Testis (tissue), 5 donors: ENCODE measurements at places on chromosomes 16 and 17. TPM values are rescaled to one million over a fixed set of nuclear protein-coding genes. Genes with fewer than 3 reads are reported as not detected.

DNA sequence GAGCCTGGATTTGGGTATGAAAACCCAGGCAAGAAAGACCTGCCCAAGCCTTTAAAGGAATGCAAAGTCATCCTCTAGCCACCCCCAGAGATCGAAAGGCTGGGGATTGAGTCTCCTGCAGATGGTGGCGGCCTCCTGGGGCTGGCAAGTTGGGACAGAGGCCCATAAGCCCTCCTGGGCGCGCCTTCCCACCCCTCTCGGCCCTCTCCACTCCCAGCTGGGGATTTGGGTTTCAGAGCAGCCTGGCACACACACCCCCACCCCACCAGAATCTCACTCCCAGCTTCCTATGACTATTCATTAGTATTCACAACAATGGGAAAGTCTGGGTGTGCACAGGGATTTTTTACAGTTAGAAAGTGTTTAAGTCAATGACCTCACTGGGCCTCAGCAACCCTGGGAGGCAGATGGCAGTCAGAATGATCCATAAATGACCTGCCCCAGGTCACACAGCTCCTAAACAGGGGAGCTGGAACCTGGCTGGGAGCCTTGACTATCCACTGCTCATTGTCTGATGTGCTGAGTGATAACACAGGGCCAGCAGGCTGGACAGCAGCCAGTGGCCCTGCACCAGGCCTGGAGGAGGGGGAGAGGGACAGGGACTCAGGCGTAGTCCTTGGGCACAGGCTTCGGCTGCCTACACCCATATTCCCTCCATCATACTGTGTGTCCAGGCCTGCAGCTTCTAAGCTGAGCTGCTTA is 12.1 kb downstream of the NHERF1 start:
- DNase-seq = no peak

SPATA32 gene
- 72.0 TPM for polyA plus RNA-seq

SLC16A6 gene
- polyA plus RNA-seq = 2.2 TPM

- DNase-seq = no peak
Observed at GRCh38 chr16:3046641-3047386, 453 bp downstream of the MMP25 start.

VMO1 gene
- polyA plus RNA-seq = 0.98 TPM

DNA sequence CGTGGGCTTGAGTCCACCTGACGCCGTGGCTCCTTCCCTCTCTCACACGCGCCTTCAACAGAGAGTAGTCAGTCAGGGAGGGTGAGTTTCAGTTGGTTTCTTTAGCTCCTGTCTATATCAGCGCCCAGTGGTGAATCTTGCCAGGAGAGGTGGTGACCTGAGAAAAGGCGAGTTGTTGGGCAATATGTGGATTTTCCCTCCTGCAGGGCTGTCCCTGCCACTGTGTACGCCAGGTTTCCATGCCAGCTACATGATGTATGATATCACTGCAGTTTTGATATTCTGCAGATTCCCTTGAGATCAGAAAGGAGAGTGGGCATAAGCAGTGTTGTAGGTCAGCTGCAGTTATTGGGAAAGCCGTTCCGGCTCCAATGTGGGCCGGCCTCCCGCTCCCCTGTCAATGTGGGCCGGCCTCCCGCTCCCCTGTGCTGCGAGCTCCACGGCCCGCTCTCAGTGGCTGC is 31.4 kb downstream of the BANP start:
- DNase-seq = no peak

- no peak for DNase-seq
Observed at GRCh38 chr17:71553381-71553780, 567.4 kb upstream of the SOX9 start.

DNA sequence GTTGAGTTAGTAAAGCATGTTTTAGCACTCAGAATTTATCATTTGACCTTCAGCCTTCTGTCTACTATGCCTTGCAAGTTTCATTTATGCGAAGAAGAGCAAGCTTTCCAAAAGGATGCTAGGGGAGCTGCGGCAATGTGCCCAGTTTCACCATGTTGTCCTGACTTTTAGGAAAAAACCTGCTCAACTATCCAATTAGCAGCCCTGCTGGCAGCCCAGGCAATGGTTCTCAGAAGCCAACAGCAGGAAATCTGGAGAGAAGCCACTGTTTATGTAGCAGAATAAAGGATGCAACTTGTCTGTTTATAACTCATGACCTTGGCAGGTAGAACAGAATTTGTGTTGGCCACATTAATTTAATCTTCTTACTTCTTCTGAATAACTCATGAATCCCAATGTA is 230.8 kb downstream of the ABCC12 start:
- no peak for DNase-seq

- DNase-seq = no peak
Observed at GRCh38 chr17:54907376-54907775, 6.7 kb downstream of the TOM1L1 start.

DNA sequence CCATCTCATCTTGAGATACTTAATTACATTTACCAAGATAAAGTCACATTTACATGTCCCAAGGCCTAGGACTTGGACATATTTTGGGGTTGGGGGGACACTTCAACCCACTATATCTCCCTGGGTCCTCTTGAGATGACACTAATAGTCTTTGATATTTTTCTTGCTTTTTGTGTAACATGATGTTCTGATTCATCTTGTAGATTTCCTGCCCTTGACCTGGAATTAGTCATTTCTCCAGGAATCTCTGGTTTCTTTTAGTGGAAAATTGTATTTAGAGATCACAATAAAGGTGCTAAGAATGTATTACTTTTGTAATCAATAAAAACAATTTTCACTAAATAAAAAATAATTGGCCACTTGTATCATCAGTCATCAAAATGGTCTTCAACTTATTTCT is 157.3 kb downstream of the VPS53 start:
- DNase-seq = no peak

DNA sequence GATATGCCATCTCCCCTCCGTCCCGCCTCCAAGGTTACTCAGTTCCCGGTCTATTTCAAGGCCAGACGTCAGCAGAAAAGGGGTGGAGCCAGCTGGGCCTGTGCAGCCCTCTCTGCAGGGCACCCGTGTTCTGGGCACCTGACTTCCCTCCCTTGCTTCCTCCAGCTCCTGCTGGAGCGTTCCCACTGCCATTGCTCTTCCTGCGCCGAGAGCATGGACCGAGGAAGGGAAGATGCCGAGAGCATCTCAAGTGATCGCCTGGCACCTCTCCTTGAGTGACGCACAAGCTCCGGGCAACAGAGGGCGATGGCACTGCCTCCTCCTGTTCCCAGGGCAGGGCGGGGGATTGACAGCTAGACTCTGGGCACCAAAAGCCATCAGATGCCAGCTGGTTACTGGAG is 29.4 kb upstream of the NAT9 start:
- peak; percentile 20 for DNase-seq

DNA sequence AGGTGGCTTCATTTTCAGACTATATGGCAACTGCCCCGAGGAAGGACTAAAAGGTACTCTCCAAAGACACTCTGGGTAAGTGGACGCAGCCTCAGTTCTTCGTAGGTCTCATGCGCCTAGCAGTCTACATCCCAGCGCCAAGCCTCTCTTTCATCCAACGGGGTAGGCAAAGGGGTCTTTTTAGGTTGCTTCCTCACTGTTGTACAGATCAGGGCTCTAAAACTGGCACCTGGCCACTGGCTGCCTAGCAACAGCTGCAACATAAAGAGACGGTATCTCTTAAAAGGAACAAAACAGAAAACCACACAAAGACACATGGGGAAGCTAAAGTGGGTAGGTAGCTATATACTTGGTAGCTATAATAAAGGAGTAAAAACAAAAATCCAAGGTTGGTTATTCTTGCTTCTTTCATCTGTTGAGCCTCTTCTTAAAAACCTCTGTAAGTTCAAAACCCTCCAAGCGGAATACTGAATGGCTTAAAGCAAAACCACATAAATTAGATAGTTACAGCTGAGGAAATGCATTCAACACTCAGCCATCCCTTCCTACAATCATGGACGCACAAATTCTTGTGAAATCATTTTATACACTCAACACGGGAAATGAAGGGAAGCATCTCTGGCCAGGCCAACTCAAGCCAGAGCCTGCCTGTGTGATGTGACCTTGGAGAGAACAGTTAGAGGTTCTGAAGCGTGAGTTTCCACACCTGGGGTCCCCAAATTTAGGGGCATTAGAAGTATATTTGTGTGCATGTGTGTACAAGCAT is 22.7 kb downstream of the CYTH1 start:
- DNase-seq = peak; percentile 53

PRAC1 gene
- polyA plus RNA-seq = not detected

GRCh38 chr17:7656958-7657609 is 6.4 kb downstream of the ATP1B2 start:
- DNase-seq = peak; percentile 58

- no peak for DNase-seq
Observed at GRCh38 chr17:41642252-41643156, 18.1 kb upstream of the KRT17 start.

DNA sequence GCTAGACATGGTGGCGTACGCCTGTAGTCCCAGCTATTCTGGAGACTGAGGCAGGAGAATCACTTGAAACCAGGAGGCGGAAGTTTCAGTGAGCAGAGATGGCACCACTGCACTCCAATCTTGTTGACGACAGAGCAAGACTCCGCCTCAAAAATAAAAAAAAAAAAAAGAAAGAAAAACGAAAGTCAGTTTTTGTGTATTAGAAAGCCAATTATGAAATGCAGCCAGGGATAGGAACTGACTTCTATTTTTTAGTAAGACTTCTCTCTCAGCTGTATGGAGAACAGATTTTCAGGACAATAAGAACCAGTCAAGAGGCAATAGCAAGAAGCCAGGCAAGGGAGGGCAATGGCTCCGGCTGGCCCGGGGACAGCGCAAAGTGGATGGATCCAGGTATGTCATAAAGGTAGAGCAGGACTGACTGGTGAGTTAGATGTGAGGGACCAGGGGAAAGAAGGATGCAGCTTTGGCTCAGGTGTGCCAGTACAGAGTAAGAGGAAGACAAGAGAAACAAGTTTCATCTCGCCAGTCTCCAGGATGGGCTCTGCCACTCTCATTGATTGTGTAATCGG is 12.5 kb upstream of the CCL1 start:
- no peak for DNase-seq

GRCh38 chr16:81860287-81861266 is 81.5 kb downstream of the PLCG2 start:
- DNase-seq = no peak

DNA sequence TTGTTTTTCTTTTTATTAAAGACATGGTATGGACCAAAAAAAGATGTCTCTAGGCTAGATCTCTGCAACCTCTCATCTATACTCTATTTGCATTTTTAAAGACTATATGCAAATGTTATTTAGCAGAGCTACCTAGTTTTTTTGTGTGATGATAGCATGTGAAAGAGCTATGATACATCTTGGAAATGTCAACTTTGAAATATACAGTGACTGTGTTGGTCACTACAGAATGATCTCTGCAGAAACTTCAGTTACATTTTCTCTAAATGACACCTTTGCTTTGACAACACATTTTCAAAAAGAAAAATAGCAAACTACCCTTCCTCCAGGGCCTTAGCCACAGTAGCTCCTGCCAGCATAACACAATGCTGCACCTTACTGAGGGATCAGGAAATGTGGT is 86.6 kb downstream of the PRKCB start:
- no peak for DNase-seq

GRCh38 chr17:42038221-42038973 is 12.0 kb downstream of the C17orf113 start:
- DNase-seq = no peak

DNA sequence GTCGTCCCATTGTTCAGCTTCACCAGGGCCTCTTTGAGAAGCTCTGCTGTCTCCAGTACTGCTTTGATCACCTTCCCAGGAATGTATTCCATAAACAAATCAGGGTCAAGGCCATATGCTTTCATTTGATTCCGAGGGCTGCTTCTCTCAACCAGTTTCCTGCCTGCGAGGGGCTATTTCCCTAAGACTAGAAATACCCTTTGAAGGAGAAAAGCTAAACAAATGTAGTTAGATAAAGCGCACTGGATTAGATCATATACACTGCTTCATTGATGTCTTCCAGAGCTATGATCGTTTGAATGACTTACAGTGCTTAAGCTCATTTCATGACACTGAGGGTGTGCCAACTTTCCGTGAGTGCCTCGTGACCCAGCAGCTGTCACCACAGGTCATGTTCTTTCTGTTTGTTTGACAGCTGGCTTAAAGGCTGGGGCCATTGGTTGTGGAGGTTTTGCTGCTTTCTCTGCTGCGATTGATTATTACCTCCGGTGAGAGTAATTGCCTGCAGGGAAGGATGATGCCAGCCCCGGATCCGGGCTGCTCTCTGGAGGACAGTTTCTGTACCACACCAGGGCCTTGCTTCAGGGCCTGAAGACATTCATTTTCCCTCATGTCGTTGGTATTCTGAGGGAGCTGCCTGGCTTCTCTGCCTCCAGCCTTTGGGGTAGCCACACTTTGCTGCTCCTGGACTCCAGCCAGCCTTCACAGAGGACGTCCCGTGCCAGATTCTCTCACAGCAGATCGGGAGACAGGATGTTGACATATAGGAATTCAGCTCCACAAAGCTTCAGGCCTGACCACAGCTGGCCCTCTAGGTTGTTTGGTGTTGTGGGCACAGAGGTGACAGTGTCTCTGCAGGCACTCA is 3.9 kb downstream of the TIMM22 start:
- no peak for DNase-seq

DNA sequence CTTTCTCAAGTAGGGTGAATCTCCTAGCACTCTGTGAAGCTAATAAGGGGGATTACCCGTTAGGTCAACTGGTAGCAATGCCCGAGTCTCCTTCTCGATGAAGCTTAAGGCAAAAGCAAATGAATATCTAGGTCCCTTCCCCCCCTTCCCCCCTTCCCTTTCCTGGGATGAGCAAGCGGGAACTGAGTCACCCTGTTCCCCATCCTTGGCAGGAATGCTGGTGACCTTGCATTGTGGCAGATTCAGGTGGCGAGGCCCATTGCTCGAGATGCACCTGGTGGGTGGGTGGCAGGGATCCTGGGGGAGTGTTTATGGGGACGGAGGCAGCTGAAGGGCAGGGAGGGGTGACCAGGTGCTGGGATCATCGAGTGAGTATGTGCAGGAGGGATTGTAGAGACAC is 7.1 kb downstream of the NXPH3 start:
- no peak for DNase-seq

DNA sequence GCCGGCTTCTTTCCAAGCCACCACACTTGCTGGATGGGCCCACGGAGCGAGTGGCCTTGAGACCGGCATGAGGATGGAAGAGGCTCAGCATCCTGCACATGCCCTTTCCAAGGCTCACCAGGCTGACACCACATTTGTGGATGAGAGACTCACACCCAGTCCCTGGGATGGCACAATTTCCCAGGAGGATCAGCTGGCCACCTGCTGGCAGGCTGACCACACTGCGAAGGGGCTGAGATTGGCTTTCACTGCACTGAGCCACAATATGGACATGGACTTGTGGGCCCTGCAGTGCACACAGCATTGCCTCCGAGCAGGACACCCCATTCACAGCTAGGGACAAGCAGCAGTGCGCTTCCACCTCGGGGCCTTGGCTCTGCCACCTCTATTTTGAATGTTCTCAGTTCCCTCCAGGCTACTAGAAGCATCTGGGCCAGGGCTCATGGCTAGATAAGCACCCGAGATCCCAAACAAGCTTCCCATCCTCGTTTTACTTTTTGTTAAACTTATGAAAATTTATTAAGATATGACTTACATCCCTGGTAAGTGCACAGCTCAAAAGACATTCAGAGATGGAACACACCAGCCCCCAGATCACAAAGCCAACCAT is 25.3 kb upstream of the KSR1 start:
- peak; percentile 23 for DNase-seq
